ENCODE measurements at places on chromosomes 1 and 21.

DNA sequence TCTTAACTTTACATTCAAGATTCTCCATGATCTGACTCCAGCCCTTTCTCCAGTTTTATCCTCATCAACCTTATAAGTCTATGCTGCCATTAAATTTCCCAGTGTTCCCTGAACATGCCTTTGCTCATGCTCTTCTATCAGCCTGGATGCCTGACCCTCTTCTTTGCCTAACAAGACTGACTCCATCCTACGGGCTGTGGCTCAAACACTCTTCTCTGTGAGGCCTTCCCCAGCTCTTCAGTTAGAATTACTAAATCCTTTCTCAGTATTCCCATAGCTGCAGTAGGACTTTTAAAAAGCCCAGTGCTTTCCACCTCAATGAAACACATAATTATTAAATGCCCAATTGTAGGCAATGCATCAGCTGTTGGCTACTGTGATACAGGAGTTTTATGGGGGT is 76.5 kb upstream of the GNG12 start:
- DNase-seq: no peak

GRCh38 chr1:52532247-52532646 is 20.6 kb downstream of the TUT4 start:
- no peak for DNase-seq

- no peak for DNase-seq
These were observed 19.9 kb upstream of the EDN2 start for GRCh38 chr1:41504114-41505035.

GRCh38 chr21:24896735-24897124 is 710.6 kb downstream of the MRPL39 start:
- no peak for DNase-seq

DNA sequence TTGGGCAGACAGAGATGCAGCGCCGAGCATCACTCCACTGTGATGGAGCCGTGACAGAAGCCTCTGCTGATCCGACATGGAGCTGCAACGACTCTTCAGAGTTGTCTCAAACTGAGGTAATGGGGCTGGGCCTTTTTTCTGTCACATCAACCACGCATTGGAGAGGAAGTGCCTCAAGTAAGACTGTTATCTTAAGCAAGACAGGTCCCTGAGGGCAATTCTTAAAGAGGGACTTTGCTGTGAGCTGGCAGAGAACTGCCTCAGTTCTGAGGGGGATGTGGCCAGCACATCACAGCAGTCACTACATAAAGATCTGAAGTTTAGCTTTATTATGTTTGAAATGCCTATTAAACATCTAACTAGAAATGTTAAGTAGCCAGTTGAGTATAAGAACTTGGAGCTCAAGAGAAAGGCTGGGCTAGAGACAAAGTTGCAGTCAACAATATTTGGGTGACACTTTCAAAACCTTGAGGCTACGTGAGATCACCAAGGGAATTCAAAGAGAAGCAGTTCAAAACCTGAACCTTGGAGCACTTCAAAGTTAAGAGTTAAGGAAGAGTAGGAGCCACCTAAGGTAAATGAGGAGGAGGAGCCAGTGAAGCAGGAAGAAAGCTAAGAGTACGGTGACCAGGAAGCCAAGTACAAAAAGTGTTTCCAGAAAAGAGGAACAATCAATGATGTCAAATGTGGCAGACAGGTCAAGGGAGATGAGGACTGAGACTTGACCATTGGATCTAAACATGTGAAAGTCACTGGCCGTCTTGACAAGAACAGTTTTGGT is 54.2 kb upstream of the BCL9 start:
- no peak for DNase-seq

- DNase-seq: no peak
These were observed 26.9 kb downstream of the WDR26 start for GRCh38 chr1:224407571-224408293.

- no peak for DNase-seq
These were observed 10.0 kb downstream of the ARID1A start for GRCh38 chr1:26705788-26706311.

- DNase-seq: no peak
These were observed 7.7 kb downstream of the TLR5 start for GRCh38 chr1:223135176-223135942.

- DNase-seq: no peak
These were observed 8.3 kb upstream of the PADI1 start for GRCh38 chr1:17196496-17197185.

- no peak for DNase-seq
These were observed 450.7 kb downstream of the NEGR1 start for GRCh38 chr1:71831646-71832045.

- DNase-seq: peak; percentile 18
These were observed 104.0 kb upstream of the OLIG2 start for GRCh38 chr21:32921632-32922230.

DNA sequence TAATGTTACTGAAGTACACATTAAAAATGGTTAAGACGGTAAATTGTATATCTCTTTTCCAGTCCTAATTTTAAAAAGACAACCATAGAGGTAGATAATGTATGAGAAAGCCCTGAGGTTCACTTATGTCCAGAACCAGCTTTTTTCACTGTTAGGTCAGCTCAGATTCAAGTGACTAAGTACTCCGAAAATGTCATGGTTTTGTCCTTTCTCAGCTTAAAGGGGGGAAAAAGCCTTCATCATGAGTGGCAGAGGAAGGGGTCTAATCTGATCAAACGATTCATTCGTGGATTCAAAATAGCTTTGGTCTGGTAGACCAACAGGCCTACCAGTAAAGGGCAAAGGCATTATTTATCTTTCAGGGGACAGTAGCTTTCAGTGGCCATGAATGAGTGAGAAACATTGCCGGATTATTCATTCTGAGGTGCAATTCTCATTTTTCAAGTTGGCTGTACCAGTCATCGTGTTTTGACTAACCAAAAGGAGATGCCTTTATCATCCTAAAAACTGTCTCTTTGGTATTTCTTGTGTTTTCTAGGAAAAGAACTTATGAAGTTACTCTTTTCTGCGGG is 208.4 kb downstream of the HHIPL2 start:
- no peak for DNase-seq

All from AML-193 (cell line).